ENCODE measurements at places on chromosomes 5 and 9. TPM values are rescaled to one million over a fixed set of nuclear protein-coding genes. Genes with fewer than 3 reads are reported as not detected.

The ADAMTS12 gene
- total RNA-seq, result 0.52 TPM

The SPINK13 gene
- total RNA-seq, result not detected

The UGT3A2 gene
- not detected for total RNA-seq

The SH3RF2 gene
- 49.8 TPM for total RNA-seq

The GFI1B gene
- not detected for total RNA-seq

The GRM6 gene
- not detected for total RNA-seq
